ENCODE measurements at places on chromosomes 2 and 18.

- DNase-seq = no peak
Measured at GRCh38 chr2:158413581-158413980, 43.0 kb downstream of the CCDC148 start.

GRCh38 chr2:11495844-11496681 is 30.1 kb upstream of the E2F6 start:
- DNase-seq = no peak

- no peak for DNase-seq
Measured at GRCh38 chr18:33195795-33196194, 244.7 kb downstream of the CCDC178 start.

GRCh38 chr2:98936353-98937351 is 627 bp upstream of the CRACDL start:
- peak; percentile 41 for DNase-seq

- DNase-seq = no peak
Measured at GRCh38 chr2:67256892-67257291, 140.2 kb upstream of the ETAA1 start.

DNA sequence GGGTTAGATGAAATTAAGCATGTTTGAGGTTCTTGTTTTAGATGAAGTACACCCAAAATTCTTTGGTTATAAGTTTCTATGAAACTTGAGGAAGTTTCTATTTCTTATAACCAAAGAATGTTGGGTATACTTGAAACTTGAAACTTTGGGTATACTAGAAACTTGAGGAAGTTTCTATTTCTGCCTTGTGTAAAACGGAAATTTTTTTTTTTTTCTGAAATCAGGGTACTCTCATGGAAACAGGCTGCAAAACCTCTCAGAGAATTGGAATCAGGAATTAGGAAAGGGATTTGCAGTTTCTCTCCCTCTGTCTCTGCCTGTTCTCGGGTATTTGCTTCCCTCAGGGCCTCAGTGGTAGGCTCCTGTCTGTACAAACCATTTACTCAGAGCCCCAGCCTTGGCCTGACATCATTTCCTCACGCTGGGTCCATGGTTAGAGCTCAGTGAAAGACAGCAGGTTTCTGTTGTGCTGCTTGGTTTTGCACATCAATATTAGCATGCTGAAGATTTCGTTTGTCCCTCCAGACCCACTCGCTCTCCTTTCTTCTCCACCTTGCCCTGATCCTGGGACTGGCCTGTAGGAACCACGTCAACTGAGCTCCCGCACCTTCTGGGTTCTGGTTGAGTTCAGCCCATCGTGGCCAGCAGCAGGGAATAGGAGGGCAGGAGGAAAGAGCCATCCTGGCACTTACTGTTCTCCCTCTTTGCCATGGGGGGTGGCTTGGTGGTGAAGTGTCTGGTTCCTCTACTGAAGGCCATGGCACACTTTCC is 106.4 kb downstream of the POLR1A start:
- peak; percentile 29 for DNase-seq

GRCh38 chr2:159160954-159161353 is 125.5 kb downstream of the WDSUB1 start:
- no peak for DNase-seq

- DNase-seq = no peak
Measured at GRCh38 chr2:24873619-24874018, 46.4 kb downstream of the ADCY3 start.

DNA sequence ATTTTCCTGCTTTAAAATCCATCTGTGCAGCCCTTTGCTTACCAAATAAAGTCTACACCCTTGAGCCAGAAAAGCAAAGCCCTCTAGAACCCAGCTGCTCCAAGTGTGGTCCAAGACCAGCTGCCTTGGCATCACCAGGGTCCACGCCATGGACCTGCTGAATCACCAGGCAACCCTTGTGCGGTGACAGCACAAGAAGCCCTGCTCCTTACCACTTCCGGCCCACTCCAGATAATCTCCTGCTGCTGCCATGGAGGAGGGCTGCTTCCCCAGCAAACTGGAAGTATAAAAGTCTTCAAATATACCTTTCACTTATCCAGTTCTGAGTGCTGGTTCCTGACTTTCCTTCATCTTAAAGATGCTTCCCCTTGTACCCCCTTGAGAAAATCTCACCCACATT is 106.0 kb upstream of the PKDCC start:
- peak; percentile 88 for DNase-seq

- no peak for DNase-seq
Measured at GRCh38 chr2:112725545-112726457, 5.0 kb downstream of the NT5DC4 start.

DNA sequence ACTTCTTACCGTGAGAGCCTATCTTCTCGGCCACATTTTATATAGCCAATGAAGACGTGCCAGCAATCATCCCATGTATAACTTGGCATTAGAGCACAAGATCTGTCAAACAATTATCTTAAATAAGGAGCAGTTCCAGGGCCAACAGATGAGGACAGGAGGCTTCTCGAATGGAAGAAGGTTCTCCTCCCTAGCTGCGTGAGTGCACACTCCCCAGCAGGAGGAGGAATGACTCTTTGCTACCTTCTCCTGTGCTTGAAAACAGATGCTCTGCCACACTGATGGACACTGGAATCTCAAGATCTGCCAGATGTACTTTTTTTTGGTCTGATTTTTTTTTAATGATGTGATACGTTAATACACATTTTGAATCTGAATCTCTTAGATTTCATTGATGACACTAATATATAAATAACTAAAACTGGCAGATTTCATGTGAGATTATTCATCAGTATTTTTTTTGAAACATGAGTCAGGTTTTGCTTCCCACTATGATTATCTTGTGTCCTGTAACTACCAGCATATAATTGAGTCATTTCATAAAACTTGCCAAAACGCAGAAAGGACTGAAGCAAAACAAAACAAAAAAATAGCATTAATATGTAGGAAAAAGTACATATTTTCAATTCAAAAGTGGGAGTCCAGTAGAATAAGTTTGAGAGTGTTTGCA is 626 bp upstream of the VIT start:
- peak; percentile 42 for DNase-seq

DNA sequence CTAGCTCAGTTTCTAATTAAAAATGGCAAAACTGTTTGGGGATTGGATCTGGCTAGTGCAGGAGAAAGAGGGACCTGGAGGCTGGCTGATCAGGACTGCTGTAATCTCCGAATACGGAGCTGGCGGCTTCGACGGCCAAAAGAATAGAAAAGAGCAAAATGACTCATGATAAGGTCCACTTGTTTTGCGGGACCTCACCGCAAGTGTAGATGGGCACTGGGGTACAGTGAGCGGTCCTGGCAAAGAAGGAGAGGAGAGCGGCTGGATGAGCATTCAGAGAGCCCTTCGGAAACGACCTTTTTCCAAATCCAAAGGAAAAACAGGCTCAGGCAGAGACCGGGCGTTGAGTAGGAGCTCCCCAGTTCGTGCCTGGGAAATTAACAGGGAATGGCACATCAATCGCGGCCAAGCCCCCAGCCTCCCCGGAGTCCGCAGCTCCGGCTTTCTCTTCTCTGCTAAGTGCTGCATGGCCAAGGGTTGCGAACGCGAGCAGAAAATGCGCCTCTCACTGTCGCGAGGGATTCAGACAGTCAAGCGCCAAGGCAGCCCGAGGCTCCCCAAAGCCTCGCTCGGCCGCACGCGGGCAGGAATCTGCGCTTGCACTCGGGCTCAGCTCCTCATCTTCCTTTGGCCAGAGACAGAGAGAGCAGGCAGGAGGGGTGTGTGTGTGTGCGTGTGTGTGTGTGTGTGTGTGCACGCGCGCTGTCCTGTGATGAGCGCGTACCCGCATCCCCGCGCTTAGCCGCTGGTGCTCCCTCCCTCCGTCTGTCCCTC is 1.8 kb downstream of the DCC start:
- DNase-seq = no peak

- no peak for DNase-seq
Measured at GRCh38 chr2:42663828-42664227, 95.4 kb downstream of the MTA3 start.
